Activated CD4-positive, alpha-beta T cell treated with anti-CD3 and anti-CD28 coated beads, Interleukin-10, Interleukin-2, amounts not matched to agents 100 ng/mL and 50 ng/mL, durations not matched to agents 16 hours and 8 hours (primary cell): ENCODE measurements at places on chromosomes 6 and 20.
A peak's percentile ranks its signal among the peaks of the same experiment; 100 is the strongest.

- DNase-seq, result peak; percentile 83
These were observed 14.4 kb upstream of the HLA-DQA1 start for GRCh38 chr6:32622545-32623401.

- DNase-seq, result no peak
These were observed at the start of gene ADAM33 for GRCh38 chr20:3681931-3682781. Gene ADAM33, minus strand, starts transcription at chr20:3682010. Its CDS starts 6 bp downstream, at chr20:3682004.

GRCh38 chr6:55882718-55883569 lies 7.6 kb upstream of the BMP5 start:
- DNase-seq, result no peak

DNA sequence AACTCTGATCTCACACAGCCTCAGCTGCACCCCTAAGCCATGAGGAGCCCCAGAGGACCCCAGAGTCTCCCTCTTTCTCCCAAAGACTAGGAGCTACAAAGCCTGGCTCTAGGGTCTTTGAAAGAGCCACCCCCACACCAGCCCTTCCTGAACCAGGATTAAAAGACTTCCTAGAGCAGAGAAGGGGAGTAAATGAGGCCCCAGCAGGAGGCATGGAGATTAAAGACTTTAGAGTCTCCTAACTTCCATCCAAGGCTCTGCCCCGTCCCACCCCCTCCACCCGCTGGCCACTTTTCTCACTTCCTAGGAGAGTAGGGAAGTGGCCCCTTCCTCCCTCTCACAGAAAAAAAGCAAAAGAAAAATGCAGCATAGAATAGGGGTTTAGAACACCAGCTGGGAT lies 1.7 kb downstream of the PREX1 start:
- DNase-seq, result no peak

DNA sequence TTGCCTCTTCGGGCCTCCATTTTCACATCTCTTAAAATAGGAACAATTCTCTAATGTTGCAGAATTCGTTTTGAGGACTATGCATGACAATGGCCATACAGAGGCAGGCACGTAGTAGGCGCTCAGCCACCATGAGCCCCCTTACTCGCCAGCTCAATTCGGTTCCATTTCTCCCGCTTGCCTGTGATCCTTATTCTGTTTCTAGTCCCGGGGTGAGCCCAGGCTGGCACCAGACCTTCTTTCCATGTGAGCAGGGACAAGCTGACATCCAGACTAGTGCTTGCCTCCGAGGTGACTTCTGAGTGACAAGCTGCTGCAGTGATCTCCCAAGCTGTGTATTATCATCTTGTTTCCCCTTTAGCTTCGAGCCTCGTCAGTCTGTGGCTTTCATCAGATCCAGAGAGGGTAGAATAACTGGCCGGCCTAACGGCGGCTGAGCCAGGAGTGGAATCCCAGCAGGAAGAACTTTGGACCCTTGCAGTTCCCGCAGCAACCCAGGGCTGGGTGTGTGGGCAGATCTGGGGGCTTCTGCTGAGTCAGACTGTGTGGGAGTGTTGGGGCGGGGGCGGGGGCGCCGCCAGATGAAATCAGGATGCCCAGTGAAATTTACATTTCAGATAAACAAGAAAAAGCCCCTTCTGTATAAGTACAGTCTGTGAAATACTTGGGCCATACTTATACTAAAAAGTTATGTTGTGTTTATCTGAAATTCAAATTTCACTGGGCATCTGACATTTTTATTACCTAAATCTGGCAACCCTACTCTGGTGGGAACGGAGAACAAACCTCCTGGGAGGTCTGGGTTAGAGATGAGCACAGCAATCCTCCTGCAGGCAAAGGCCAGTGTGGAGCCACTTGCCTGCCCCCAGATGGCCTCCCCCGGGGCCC lies 10.9 kb downstream of the BANF2 start:
- DNase-seq, result no peak

DNA sequence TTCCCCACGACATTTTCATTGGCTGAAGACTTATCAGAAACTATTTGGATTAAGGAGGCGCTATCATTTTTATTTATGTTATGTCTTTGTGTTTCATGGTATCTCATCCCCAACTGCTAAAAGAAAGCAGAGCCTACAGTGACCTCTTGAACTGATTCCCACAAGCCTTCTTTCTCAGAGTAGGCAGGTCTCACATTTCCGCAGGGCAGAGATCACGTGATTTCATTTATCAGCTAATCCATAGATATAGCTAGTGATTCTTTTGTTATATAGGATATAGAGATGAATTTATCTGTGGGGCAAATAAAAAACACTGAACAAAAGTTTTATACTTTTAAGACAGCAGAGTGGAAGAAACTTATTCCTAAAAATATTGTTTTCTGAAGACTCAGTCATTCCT lies 25.0 kb upstream of the POPDC3 start:
- no peak for DNase-seq

GRCh38 chr20:34907616-34908469 lies 31.4 kb downstream of the ACSS2 start:
- DNase-seq, result no peak

GRCh38 chr6:139644821-139645220 lies 270.4 kb upstream of the CITED2 start:
- no peak for DNase-seq

GRCh38 chr6:125655511-125655910 lies 93.9 kb upstream of the HEY2 start:
- DNase-seq, result no peak

DNA sequence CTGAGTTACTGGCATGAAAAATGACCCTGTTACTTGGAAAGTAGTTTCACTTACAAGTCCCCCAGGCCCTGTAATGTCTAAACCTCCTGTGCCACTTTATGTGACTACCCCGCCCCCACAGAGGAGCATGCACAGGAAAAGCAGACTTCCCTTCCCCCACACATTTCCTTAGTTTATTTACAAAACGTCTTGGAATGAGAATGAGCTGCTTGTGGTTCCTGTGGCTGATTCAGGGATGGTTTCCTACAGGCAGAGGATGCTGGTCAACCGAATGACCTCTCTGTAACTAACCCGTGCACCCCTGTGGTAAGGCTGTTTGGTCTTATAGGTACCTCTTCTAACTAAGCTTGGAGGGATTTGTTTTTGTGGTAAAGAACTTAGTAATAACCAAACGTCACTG lies 28.5 kb downstream of the RSPO3 start:
- no peak for DNase-seq

- DNase-seq, result no peak
These were observed 36.9 kb upstream of the STMND1 start for GRCh38 chr6:17064975-17065374.

GRCh38 chr6:167329014-167329413 lies 4.1 kb downstream of the TTLL2 start:
- peak; percentile 61 for DNase-seq

DNA sequence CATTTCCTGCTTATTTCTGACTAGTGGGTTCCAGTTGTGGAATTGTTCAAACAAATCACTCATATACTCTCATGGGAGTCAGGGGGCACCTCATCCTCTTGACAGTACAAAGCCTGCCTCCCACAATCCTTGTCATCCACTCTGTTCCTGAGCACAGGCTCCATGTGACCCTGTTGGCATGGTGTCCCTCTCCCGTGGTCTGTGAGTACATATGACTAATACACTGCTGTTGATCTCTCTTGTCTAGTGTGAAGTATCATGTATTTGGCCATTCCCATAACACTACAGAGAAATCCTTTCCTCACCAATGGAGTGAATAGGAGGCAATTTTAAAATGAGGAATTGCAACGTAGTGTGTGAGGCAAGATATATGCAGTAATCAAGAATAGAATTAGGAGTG lies 185.3 kb downstream of the OGFRL1 start:
- no peak for DNase-seq

DNA sequence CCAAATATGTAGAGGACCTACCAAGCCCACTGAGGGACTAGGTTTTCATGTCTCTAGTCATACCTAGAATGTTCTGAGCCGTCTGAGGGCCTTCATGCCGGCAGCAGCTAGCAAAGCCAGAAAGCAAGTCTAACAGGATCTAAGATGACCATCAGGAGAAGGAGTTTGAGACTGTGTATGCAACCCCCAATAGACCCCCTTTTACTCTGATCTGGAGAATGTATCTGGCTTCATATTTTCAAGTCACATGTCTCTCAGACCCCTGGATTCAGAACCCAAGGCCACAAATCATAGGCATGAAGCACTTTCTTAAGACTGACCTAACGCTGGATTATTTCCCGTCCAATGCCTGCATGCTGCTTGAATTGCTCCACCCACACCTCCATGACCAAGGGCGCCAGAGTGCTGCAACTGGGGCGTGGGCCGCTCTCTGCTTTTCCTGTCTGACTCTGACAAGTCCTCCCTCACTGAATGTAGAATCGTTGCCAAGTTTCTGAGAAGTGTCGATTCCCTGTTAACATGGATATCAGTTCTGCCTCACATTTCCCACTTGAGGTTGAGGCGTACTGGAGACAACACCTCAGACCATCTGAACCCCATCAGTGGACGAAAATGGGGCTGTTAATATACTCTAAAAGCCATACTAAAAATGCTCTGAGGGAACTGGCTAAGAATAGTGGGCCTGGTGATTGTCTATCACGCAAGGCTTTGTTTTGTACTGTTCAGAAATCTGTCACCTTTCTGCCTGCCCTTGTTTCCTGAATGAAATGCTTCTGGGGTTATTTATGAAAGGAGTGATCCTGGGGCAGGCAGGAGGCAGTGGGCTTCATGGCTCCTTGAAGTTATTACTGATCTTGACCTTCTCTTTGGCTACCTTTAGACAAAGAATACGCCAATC lies 23.9 kb upstream of the ASXL1 start:
- DNase-seq, result peak; percentile 80

- no peak for DNase-seq
These were observed 23.1 kb downstream of the OR2B6 start for GRCh38 chr6:27980111-27980510.

GRCh38 chr6:109516929-109517328 lies 33.9 kb upstream of the ZBTB24 start:
- DNase-seq, result no peak

- DNase-seq, result no peak
These were observed 86.1 kb upstream of the CD83 start for GRCh38 chr6:14031516-14031915.

DNA sequence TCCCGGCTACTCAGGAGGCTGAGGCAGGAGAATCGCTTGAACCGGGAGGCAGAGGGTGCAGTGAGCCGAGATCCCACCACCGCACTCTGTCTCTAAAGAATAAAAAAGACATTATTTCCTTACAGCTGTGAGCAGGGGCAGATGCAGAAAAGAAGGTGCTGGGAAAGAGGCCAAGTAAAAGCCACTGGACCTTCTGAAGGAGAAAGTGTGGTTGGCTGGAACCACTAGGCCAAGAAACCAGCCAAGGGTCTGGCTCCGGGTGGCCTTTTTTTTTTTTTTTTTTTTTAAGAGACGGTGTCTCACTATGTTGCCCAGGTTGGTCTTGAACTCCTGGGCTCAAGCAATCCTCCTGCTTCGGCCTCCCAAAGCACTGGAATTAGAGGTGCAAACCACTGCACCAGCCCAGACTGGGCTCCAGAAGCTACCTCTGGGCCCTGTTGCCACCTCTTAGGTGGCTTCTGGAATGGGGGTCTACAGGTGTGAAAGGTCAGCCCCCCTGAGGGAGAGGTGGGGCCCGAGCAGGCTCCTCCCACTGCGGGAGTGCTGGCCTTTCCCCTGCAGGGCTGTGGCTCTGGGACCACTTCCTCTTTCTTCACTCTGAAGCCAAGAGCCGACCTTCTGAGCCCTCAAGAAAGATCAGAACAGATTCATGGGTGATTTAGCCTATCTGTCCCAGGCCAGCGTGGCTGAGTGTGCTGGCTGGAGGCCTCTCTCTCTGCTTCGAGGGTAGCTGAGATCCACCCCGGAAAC lies at the start of gene FGD2:
Gene FGD2, plus strand, starts transcription at position 595 of the 750 bp plus-strand sequence. CDS start 163 bp downstream, outside the sequence.
- DNase-seq, result no peak

DNA sequence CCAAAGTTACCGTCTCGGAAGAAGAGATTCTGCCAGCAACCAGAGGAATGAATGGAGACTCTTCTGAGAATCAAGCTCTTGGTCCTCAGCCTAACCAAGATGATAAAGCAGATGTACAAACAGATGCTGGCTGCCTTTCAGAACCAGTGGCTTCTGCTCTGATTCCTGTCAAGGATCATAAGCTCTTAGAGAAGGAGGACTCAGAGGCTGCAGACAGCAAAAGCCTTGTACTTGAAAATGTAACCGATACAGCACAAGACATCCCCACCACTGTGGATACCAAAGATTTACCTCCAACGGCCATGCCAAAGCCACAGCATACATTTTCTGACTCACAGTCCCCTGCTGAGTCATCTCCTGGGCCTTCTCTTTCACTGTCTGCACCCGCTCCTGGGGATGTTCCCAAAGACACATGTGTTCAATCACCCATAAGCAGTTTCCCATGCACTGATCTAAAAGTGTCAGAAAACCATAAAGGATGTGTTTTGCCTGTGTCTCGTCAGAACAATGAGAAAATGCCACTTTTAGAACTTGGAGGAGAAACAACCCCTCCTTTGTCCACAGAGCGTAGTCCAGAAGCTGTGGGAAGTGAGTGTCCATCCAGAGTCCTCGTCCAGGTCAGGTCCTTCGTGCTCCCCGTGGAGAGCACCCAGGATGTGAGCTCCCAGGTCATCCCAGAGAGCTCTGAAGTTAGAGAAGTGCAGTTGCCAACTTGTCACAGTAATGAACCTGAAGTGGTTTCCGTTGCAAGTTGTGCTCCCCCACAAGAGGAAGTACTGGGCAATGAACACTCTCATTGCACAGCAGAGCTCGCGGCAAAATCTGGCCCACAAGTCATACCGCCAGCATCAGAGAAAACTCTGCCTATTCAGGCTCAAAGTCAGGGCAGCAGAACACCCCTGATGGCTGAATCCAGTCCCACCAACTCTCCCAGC lies 109.6 kb downstream of the RTN4IP1 start:
- DNase-seq, result peak; percentile 96

- peak; percentile 75 for DNase-seq
These were observed 21.1 kb upstream of the NOTCH4 start for GRCh38 chr6:32244946-32245398.

DNA sequence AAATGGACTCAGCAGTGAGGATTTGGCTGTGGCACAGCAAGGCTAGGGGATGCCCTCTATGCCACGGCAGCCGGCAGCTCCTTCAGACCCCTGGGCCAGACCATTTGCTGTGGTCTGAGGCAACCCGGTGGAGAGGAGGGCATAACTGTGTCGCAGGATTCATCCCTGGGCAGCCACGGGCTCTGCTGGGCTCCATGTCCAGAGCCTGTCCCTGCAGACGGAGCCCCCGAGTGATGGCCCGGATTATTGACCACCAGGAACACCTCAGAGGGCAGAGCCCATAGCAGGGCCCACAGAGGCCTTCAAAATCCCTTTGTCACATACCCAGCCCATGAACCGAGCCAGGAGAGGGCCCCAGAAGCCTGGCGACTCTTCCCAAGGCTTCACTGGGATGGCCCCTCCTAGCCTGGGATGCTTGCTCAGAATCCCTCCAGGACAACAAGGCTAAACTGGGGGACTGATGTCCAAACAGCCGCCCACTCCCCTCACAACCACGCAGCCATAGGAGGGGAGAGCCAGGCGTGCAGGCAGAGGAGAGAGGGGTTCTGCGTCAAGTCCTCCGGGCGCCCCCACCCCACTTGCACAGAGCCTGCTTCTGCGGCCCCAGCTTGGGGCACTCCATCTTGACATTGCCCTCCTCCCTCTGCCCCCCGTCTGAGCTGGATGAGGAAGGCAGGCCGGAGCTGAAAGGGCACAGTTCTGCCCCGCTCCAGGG lies 68.2 kb upstream of the AFDN start:
- DNase-seq, result no peak

GRCh38 chr6:169253337-169254238 lies at the start of gene THBS2:
Gene THBS2, minus strand, starts transcription at chr6:169253846. Its CDS starts 3,062 bp downstream, at chr6:169250784.
- DNase-seq, result no peak
